Astrocyte of the cerebellum (primary cell): ENCODE measurements at places on chromosomes 7 and 10.

GRCh38 chr10:102435529-102436233 lies 3.3 kb upstream of the CUEDC2 start:
- DNase-seq = no peak

DNA sequence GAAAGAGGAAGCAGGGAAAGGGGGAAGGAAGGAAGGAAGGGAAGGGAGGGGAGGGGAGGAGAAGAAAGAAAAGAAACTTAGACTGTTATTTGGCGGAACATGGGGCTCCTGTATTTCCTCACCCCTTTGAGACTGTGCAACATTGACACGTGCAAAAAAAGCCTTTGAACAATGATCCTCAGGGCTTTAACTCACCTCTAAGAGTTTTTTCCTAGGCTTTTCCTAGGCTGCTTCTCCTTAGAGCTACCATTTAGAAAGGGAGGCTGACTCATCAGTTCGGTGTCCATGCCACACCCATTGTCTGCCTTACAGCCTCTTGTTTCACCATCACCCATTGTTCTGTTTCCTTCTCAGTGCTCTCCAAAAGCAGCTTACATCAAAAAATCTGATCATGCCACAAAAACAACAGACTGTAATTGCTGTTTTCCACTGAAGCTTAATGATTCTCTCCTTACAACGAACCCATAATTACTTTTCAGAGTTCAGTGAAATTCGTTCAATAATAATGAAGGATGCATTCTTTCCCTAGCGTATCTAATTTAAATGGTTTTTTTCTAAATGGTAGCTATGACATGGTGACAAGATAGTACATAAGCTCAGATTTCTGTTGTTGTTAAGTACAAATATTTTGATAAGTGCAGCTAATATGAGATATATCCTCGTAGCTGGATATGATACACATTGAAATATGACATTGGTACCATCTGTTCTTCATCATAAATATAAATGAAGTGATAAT lies 90.8 kb downstream of the PRLHR start:
- peak; percentile 27 for DNase-seq

- no peak for DNase-seq
Observed at GRCh38 chr7:3089493-3089892, 45.8 kb upstream of the CARD11 start.

DNA sequence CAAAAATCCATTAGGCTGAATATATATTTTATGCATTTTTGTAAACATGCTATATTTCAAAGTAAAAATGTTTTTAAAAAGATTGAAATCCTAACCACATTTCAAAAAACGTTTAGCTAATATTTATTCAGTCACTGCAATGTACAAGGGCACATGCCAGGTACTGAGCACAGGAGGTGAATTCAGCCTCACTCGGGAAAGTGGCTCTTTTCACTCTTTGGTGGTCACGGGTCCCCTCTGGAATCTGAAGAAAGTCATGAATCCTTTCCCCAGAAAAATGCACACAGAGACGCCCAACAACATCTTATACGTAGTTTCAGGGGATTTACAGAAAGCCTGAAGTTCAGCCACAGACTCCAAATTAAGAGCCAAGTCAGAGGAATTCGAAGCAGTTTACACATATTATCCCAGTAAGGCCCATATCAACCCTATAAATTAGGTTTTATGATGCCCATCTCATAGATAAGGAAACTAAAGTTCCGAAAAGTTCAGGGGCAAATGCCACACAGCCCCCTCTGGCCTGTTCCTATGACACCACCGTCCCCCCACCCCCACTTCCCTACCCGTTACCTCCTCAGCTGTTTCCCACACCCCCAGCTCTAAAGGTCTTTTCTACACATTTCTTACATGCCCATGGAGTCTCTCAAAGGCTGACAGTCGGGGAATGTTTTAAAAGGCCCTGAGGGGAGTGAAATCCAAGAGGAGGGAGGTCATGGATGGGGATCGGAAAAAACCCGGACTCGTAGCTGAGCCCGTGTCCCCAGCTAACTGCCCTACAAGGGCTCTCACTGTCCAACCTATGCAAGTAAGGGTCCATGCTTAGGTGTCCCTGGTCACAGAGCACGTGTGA lies 9.6 kb upstream of the SVOPL start:
- DNase-seq = no peak

DNA sequence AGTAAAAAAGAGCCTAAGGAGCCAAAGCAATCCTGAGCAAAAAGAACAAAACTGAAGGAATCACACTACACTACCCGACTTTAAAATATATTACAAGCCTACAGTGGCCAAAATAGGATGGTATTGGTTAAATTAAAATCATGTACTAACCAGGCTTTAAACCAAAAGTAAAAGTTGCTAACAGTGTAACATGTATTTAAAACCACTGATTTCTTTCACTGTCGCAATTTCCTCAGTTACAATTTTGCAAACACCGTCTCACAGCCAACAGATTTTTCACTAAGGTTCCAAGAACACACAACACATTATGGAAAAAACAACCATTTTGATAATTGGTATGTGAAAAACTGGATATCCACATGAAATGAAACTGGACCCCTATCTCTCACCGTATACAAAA lies 74.0 kb downstream of the JMJD1C start:
- DNase-seq = no peak

DNA sequence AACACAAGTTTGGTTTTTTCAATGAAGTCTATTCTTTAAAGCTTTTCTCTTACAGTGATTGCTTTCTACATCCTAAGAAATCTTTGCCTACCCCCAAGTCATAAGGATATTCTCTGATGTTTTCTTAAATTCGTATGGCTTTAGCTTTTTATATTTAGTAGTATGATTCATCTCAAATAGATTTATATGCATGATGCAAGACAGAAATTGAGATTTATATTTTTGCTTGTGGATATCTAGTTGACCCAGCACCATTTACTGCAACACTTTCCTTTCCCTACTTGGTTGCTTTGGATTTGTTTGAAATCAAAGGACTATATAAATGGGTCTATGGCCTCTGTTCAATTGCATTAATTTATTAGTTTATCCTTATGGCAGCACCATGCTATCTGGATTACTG lies 113.9 kb downstream of the ZNF438 start:
- no peak for DNase-seq

- no peak for DNase-seq
Observed at GRCh38 chr7:151748733-151749132, 128.2 kb downstream of the PRKAG2 start.

GRCh38 chr7:141737118-141737835 lies 881 bp upstream of the SSBP1 start:
- no peak for DNase-seq

DNA sequence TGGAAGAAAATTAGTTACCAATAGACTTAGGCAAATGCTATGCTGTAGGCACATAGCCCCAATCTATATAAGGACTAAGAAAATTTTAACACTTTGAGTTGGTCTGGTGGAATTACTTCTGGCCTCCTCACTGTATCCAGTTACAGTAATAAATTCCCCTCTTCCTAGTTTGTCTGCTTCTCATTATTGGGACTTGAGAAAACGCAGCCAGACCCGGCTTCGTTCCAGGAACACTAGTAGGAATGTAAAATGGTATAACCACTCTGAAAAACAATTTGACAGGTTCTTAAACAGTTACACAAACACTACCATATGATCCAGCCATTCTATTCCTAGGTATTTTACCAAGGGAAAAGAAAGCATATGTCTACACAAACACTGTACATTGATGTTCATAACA lies 150.2 kb downstream of the VPS50 start:
- no peak for DNase-seq

DNA sequence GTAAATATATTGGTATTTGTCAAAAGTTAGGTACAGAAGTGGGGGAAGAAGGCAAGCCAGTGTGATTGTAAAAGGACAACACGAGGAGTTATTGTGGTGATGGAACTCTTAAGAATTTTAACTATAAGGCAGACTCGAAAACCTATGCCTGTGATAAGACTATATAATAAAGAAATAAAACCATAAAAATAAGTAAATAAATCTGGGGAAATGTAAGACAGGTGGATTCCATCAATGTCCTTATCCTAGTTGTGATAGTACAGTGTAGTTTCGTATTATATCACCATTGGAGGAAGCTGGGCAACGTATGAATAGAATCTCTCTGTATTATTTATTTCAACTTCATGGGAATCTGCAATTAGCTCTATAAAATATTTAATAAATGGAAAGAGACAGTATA lies 395.7 kb downstream of the CDC14C start:
- DNase-seq = no peak

DNA sequence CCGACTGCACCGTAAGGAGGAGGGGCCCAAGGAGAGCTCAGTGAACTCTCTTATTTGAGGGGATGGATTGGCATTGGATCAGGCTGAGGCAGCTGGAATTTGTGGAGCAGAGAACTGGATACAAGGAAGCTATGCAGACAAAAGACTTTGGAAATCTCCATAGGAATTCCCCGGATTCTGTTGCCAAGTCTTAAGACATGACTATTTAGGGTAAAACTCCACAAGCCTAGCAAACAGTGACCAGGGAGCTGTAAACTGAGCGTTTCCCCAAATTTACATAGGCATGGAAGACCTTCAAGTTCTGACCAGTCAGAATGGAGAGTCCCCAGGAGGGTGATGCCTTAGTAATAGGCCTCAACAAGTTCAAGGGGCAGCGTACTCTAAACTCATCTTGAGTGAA lies 82.5 kb upstream of the PCBD1 start:
- DNase-seq = no peak

DNA sequence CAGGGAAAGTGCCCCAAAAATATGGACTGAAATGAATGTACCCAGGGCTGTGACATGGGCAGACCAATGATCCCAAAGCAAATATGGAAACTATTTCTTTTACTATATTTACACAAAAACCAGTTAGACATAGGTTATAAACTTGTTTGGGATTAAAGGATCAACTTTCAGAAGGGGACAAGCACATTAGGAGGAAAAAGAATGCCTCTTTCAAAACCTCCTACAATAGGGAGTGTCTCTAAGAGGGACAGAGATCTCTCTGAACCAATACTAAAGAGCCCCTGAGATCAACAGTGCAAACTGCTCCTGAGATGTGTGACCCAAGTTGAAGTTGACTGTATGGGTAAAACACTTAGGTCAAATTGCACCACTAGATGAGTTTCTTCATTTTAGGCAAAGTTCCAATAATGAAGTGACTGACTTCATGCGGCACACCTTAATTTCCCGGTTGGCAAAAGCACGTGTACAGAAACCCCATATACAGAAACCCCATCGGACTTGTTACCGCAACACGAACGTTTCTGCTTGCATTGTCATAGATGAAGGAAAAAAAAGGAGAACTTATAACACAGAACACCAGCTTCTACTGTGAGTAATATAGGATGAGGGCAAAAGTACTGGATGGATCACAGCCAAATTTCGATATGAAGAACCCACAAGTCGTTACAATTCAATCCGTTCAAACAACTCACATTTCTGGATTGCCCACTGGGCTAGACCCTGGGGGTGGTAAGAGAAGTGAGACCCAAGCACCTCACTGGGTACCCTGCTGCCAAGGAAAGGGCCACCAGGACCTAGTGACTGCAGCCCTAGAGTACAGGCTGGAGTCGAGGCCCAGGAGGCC lies 4.3 kb downstream of the SVIL start:
- no peak for DNase-seq

GRCh38 chr7:110973196-110973990 lies 117.5 kb upstream of the LRRN3 start:
- DNase-seq = no peak

DNA sequence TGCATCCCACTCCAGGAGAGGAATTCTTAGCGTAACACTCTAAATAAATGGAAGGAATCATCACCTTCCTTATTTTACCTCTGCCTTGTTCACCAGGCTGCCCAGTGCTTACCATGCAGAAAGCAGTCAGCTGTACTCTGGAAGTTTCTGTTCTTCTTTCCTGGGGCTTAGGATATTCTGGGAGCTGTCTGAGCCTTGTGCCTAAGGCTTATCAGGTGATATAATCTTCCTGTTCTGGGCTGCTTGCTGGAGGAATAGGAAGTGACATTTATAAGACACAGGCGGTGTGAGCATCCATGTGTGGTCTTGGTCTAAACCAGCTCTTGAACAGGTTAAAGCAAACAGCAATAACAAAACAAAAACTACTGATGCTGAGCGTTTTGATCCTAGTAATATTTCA lies 13.5 kb downstream of the KCTD7 start:
- DNase-seq = no peak

- no peak for DNase-seq
Observed at GRCh38 chr10:93604146-93604545, 3.1 kb upstream of the RBP4 start.

DNA sequence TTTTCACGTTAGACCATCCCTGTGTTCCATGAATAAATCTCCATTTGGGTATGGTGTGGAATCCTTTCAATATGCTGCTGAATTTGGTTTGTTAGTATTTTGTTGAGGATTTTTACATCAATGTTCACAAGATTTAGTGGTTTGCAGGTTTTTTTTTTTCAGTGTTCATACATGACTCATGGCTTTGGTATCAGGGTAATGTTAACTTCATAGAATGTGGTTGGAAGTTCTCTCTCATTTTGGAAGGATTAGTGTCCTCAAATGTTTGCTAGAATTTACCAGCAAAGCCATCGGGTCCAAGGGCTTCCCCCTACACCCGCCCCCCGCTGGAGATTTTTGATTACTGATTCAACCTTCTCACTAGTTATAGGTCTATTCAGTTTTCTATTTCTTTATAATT lies 398.0 kb downstream of the NXPH1 start:
- peak; percentile 50 for DNase-seq

DNA sequence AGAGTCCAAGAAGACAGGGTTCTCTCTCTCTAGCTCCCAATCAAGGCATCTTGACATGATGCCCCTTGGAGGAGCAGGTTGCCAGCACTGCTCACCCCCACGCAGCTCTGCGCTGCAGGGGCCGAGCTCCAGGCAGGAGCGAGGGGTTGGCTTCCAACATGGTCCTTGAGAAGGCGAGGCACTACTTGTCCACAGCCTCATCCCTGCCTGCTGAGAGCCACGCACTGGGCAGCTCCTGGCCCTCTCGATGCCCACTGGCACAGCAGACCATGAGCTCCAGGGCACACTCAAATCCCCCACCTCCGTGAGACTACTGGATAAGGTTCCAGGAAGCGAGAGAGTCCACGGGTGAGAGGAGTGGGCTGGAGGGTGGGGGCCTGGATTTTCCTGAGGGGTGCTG lies 31.1 kb downstream of the RAMP3 start:
- DNase-seq = no peak

- DNase-seq = no peak
Observed at GRCh38 chr7:114874170-114874569, 47.7 kb upstream of the MDFIC start.

DNA sequence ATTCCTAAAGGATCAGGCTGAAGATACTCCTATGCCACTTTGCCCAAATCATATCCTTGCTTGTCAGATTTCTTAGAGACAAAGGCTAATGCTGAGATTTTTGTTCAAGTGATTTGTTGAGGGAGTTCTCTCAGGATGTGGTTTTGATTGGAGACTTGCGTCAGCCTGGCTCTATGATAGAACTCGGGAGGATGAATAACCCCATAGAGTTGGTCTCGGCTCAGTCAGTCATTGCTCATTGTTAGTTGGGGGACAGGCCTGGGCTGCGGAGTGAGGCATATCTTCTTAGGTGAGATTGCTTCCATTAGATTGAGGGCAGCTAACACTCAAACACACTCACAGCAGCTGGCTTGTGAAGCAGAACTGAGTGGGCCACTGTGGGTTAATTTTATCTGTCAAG lies 203.4 kb downstream of the KIF20B start:
- no peak for DNase-seq
